Activated naive CD4-positive, alpha-beta T cell treated with anti-CD3 and anti-CD28 coated beads, Interleukin-2, amount 50 U/mL, for 72 hours (primary cell): ENCODE measurements at places on chromosomes 4 and X.

DNA sequence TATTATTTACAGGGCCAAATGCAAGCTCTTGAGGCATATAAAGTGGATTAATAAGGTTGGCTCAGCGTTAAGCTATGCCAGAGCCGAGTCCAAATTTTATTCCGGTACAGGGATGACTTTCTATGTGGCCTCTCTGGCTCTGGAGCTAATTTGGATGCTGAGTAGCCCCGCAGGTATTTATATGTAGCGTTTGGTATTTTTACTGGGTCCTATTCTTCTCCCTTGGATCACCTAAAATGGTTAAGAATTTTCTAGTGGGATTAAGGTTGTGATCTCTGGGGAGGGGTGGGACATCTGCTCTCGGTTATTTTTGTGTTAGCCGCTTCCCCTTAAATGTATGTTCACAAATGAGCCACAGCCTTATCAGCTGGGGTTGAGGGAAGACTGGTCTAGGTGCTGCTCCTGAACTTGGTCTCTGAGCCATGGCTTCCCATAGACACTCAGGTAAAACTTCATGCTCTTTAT is 49.4 kb downstream of the FHL1 start:
- DNase-seq = no peak

DNA sequence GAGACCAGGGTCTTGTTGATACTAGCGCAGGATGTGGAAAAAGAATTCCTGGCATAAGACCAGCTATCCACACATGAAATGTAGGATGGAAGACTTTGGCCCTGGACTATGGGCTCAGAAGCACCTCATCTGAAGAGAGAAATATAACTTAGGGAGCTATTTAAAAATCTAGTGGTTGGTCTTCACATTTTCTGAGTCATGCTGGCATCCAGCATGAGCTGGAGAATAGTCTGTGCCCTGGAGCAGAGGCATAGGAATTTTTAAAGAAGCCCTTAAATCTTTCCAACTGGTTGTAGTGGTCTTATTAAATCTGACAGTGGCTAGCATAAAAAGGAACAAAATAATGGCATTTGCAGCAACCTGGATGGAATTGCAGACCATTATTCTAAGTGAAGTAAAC is 86.3 kb downstream of the SMARCA5 start:
- DNase-seq = no peak

- DNase-seq = no peak
Measured at GRCh38 chr4:137471895-137472294, 60.4 kb downstream of the PCDH18 start.

DNA sequence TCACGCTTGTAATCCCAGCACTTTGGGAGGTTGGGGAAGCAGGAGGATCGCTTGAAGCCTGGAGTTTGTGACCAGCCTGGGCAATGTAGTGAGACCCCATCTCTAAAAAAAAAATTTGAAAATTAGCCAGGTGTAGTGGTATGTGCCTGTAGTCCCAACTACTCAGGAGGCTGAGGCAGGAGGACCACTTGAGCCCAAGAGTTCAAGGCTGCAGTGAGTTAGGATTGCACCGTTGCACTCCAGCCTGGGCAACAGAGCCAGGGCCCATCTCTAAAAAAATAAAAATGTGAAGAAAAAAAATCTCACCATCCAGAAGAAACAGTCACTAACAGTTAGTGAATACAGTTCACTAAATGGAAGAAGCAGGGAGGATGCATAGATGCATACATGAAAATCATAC is 34.8 kb downstream of the TMEM271 start:
- no peak for DNase-seq

GRCh38 chr4:144611850-144612249 is 34.1 kb upstream of the HHIP start:
- no peak for DNase-seq

GRCh38 chr4:55010550-55010949 is 114.8 kb downstream of the KDR start:
- DNase-seq = no peak

DNA sequence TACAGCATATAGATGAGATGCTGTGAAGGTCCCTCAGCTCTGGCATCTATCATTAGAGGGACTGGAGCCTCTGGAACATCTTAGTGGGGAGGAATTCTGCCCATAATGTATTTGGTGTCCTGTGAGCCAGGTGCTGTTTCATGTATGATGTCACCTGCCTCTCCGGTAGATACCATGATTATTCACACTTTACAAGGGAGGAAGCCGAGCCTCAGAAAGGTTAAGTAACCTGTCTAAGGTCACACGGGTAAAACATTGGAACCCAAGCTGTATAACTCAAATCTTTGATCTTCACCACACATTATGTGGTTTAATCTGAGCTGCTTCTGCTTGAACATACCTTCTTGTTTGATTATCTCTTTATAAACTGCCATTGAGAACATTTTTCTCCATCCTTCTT is 442.8 kb downstream of the BCOR start:
- no peak for DNase-seq

DNA sequence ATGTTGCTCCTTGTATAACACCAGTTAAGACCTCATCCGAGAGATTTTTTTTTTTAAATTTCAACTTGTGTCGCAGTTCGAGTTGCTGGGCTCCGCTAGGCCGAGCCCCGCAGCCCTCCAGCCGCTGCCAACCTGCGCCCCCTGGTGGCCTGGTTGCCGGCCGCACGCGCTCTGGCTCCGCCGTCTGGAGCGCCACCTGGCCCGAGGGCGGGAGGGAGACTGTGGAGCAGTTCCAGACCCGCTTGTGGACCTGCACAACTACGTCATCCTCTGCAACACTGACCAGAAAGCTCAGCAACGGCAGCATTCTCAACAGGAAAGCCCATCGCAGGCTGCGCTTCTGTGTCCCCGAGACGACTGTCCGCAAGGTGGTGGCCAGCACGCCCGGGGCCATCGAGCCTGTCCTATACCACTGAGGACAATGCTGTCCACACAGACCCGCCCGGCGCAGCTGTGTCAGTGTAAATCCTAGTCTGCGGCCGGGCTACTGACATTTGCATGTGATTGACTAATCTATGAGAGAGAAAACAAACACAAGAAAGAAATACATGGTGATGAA is 39.1 kb downstream of the ARL9 start:
- peak; percentile 87 for DNase-seq

DNA sequence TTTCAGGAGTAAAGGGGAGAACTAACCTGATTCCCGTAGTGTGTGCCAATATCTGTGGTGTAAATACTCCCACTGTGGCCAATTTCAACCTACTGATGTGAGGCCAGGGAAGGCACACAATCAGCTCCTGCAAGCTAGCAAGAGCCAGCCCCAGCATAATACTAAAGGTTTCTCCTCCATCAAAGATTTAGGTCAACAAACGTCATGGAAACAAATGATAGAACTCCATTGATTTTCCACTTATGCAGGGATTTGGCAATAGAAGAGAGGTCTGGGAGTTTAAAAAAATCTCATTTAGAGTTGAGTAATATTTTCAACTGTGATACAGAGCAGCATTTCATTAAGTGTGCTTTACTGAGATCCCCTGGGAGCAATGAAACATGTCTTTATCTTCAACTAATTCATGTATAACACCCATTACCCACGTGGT is 15.8 kb upstream of the VEGFD start:
- DNase-seq = no peak

DNA sequence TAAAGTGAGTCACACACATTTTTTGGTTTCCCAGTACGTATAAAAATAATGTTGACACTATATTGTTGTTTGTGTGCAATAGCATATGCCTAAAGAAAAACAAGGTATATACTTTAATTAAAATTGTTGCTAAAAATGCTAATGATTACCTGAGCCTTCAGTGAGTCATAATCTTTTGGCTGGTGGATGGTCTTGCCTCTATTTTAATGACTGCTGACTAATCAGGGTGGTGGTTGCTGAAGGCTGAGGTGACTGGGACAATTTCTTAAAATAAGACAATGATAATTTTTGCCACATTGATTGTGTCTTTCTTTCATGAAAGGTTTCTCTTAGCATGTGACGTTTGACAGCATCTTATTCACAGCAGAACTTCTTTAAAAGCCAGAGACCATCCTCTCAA is 21.0 kb upstream of the ANXA10 start:
- no peak for DNase-seq

GRCh38 chrX:135572436-135572835 is 52.0 kb downstream of the INTS6L start:
- no peak for DNase-seq

DNA sequence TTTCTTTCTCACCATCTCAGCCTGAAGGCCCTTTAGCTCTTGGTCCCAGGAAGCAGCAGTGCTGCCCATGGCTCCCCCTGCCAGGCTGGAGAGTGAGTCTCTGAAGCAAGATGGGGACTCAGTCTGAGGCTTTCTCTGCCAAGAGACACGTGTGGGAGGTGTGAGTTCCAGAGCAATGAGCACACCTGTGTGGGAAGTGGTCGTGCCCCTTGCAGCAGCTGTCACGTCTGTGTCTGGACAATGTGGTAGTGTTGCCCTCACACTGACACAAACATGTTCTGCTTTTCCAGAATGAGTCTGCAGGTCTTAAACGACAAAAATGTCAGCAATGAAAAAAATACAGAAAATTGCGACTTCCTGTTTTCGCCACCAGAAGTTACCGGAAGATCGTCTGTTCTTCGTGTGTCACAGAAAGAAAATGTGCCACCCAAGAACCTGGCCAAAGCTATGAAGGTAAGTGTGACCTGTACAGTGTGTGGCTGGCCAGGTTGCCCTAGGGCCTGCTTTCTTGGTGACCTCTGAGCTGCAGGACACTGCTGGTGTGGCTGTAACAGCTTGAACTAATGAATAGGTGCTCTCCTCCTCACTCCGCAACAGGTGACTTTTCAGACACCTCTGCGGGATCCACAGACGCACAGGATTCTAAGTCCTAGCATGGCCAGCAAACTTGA is 1.9 kb downstream of the TACC3 start:
- peak; percentile 60 for DNase-seq

- DNase-seq = no peak
Measured at GRCh38 chr4:113303315-113303714, 253.9 kb downstream of the ANK2 start.

DNA sequence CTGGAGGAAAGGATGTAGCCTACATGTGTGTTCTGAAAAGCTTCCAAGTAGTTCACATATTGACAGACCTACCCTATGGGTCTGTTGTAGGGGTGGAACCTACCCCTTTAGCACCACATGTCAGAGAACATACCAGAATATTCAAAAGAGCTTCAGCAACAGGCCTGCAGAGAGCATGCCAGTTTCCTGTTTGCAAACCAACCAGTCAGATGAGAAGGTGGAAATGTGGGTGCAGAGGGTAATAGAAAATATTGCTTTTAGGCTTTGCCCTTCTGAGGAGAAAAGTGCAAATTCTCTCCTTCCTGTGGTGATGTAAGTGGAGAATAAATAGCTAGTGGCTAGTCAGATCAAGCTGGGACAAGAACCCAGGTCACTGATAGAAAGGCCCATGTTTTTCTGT is 16.4 kb downstream of the INTS6L start:
- DNase-seq = no peak

DNA sequence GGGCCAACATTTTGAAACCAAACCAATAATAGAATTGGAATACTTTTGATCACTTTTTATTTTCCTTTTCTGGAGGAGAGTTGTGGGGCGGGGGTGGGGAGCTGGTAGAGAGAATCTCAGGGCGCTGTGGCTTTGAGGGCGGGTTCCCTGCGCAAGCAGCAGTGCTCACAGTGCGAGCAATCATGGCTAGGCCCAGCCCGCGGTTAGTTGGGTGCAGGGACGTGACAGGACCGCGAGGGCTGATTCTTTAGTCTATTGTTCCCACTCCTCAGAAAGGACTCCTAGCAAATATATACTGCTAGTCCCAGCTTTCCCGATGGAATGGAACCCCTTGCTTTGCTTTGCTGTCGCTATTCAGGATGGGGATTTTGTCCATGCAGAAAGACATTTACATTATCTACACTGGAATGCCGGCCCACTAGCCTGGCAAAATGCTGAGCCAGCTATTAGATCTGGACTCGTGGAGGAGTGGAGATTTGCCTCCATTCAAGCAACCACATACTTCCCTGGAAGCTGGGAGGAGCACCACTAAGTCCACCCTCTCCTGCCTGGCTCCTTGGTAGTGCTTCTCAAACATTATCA is 23.9 kb upstream of the APLN start:
- no peak for DNase-seq

DNA sequence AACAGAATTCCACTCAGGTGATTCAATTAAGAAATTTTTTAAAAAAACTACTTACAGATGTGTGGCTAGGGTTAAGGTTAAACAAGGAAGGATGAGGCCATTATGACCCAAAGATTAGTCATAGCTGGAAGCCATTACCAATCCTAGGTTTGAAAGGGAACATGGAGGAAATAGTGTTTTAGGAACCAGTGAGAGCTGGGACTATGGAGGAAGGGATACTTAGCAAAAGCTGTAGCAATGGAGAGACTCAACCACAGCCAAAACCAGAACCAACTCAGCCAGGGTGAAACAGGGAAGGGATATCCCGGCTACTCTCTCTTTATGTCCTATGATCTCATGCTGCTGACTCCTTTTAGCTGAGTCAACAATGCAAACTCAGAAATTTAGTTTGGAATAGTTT is 148.6 kb upstream of the CNKSR2 start:
- DNase-seq = no peak

DNA sequence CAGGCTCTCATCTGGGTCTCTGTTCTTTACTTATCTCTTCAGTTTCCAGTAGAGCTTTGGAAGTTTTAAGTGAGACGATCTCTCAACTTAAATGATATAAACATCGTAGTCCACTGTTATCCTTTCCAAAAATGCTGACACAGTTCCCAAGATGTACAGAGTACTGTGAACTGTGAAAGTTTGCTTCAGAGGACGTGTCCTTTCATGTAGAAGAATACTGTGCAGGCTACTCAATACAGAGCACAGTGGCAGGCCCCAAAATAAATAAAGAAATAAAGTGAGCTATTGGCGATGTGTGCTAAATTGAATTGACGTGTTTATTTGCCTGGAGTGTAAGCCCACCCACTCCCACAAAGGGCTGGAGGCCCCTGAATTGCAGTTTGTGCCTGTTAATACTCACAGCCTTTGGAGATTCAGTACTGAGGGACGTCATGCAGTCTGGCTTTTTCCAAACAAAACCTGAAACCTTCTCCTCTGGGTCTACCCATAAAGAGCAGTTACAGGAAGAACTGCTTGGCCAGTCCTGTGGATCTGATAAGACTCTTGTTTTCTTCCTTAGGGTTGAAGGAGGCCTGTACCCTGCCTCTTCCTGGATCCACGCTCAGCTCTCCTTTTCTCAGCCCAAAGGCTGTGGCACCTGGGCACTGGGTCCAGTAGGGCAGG is 66.1 kb downstream of the SOWAHB start:
- no peak for DNase-seq

GRCh38 chrX:153925739-153926551 is at the start of gene ARHGAP4:
ARHGAP4 (minus strand) TSS chrX:153926264; CDS start chrX:153926202, 62 bp downstream.
- DNase-seq = peak; percentile 73

- no peak for DNase-seq
Measured at GRCh38 chr4:82712561-82712960, 86.0 kb downstream of the SCD5 start.

DNA sequence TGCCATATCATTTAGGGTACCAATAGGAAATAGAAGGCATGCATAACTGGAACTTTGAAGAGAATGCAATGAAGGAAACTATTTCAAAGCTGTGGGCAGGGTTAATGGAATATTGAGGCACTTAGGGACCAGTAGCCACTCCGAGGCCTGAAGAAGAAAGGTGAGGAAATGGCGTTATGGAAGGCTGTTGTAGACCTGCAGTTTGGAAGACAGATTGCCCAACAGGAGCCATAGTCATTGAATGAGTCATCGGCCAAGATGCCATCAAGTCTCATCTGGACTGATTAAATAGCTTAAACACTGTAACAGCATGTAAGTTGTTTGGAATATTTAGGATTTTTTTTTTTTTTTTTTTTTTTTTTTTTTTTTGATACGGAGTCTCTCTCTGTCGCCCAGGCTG is 11.6 kb downstream of the CXCL13 start:
- no peak for DNase-seq

- DNase-seq = no peak
Measured at GRCh38 chrX:97609357-97609756, 725.6 kb downstream of the RPA4 start.
